ENCODE measurements at places on chromosomes 3 and 15.
A peak's percentile ranks its signal among the peaks of the same experiment; 100 is the strongest.

- no peak for DNase-seq
Measured at GRCh38 chr3:183272791-183273190, 19.7 kb downstream of the B3GNT5 start.

GRCh38 chr3:108472001-108472591, 38.3 kb downstream of the MYH15 start:
- DNase-seq = no peak

DNA sequence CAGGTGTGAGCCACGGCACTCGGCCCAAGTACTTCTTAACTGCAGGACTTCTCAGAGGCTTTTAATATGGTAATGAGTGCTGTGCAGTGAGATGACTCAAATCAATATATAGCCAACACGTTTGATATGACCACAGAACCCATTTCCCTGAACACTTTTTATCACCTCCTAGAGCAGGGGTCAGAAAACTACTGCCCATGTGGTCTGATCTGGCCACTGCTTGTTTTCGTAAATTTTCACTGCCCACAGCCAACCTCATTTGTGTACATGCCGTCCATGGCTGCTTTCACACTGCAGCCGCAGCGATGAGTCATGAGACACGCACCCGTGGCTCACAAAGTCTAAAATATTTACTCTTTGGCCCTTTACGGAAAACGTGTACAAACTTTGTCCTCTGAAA, 179.2 kb downstream of the RORA start:
- DNase-seq = no peak

GRCh38 chr15:78921940-78922339, 22.9 kb downstream of the CTSH start:
- DNase-seq = no peak

DNA sequence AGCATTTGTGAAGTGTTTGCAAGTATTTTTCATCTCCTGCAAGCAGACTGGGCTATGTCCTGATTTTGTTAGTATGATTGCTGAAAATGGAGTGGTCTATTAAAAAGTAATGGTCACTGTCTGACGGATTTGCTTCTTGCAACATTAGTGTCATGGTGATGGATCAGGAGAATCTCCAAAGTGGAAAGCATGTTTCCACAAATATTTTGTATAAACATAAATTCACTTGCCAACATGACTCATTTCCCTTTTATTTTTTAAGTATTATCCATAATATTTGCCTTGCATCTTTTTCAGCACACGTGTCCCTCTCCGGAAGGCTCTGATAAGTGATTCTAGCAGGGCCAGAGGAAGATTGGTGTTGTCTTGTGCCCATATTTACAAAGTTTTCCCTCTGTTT, 27.4 kb upstream of the CACNA2D3 start:
- DNase-seq = no peak

- DNase-seq = no peak
Measured at GRCh38 chr3:4786431-4786830, 192.8 kb upstream of the BHLHE40 start.

GRCh38 chr3:137171834-137172603, 214.2 kb downstream of the IL20RB start:
- DNase-seq = no peak

DNA sequence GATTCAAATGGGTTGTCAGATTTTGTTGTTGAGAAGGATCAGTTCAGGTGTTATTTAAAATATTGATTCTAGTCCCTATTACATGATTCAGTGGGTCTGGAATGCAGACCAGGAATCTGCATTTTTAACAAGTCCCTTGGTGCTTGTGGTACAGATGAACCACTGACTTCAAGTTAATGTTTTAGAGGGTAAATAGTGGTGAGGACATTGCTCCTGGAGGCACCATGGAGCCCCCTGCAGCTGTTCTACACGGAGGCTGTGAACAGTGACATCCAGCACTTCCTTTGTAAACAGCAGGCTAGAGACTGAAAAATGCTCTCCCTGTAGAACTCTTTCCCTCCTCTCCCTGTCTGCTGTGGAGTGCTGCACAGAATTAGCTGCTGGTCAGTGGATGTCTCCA, 4.8 kb upstream of the FSIP1 start:
- DNase-seq = no peak

DNA sequence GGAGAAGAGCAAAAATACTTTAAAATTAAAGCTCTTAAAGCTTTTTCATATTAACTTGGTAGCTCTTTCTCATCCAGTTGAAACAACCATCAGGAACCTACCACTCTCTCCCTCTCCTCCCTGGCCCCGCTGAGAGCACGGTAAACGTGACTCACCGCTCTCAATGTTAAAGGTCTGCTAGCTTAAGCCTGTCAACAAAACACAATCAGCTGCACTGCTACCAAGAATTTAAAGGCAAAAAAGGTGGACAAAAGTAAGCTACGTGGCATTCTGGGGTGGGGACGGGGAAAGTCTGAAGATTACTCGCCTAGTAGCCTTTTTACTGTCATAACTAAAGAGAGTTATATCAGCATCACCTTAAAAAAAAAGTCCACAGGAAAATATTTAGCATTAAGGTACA, 8.4 kb upstream of the GP5 start:
- DNase-seq = no peak

- DNase-seq = no peak
Measured at GRCh38 chr15:75104804-75105557, 81.6 kb downstream of the PPCDC start.

- no peak for DNase-seq
Measured at GRCh38 chr3:160638184-160638583, 38.8 kb upstream of the ARL14 start.

GRCh38 chr15:31335989-31336592, 9.5 kb downstream of the KLF13 start:
- DNase-seq = no peak

- DNase-seq = no peak
Measured at GRCh38 chr3:10508619-10509260, 3.4 kb upstream of the ATP2B2 start.

DNA sequence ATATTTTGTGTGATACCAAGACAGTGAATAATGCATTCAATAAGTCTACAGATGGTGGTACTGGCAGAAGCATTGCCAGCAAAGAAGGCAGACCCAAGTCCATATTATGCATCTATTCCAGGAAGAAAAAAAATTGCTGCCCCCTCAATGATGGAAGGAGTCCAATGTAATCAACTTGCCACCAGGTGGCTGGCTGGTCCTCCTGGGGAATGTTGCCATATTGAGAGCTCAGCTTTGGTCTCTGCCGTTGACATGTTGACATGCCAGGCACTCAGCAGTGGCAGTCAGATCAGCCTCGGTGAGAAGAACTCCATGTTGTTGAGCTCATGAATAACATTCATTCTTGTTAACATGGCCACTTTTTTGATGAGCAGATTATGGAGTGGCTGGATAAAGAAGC, 298.5 kb downstream of the IGSF11 start:
- DNase-seq = no peak

DNA sequence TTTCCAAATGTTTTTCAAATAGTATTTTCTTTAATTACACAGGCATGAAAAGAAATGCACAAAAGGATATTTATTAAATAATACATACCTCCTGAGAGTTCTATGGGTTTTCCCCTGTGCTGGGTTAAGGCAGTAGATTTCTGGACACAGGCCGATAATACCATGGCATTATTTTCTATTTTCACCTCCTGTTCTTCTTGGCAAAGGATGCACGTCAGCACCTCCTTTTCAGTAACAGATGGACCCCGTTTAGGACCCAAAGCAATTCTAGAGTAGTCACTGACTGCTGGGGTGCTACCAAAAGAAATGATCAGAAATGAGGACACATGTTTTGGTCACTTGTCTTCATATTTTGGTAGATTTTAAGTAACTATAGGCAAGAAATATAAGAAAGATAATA, 86.4 kb upstream of the TTBK2 start:
- DNase-seq = no peak

- no peak for DNase-seq
Measured at GRCh38 chr3:5840056-5840455, 652.5 kb downstream of the EDEM1 start.

- no peak for DNase-seq
Measured at GRCh38 chr3:183815951-183816475, 9.4 kb downstream of the MAP6D1 start.

- no peak for DNase-seq
Measured at GRCh38 chr3:62805106-62805505, 70.1 kb downstream of the CADPS start.

GRCh38 chr3:17052363-17052762, 167.6 kb downstream of the PLCL2 start:
- no peak for DNase-seq

GRCh38 chr3:189698811-189699210, 67.6 kb downstream of the TP63 start:
- DNase-seq = no peak

DNA sequence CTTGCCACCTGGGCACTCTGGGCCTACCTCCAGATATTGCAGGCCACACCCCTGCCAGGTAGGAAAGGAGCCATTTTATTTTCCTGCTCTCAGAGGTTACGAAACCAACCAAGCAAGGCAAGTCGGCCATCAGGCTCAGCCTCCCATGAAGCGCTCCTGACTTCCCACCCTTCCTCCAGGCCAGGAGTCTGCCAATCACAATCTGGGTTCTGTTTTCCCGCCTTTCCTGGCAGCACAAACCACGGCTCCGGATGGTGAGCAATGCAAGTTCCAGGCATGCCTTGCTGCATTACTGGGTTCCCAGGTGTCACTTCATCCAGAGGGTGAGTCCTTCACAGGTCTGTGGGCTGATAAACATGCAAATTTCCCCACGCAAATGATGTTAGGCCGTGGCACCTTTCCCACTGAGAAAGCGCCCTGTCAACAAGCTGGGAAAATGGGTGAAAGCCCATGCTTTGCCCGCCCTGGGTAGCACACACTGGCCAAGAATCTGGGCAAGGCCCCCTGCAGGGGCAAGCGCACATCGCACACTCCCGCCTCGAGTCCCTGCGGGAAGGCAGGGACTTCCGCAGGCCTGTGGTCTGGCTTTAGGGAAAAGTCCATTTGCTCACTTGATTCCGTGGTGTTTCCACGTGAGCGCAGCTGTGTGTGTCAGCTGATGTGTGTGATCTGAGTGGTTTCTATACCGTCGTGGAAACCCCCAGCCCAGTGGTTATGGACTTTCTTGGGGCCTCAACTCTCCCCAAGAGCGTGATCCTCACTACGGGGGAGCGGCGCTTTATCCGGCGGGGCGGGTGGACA, 61.6 kb upstream of the RYK start:
- no peak for DNase-seq

DNA sequence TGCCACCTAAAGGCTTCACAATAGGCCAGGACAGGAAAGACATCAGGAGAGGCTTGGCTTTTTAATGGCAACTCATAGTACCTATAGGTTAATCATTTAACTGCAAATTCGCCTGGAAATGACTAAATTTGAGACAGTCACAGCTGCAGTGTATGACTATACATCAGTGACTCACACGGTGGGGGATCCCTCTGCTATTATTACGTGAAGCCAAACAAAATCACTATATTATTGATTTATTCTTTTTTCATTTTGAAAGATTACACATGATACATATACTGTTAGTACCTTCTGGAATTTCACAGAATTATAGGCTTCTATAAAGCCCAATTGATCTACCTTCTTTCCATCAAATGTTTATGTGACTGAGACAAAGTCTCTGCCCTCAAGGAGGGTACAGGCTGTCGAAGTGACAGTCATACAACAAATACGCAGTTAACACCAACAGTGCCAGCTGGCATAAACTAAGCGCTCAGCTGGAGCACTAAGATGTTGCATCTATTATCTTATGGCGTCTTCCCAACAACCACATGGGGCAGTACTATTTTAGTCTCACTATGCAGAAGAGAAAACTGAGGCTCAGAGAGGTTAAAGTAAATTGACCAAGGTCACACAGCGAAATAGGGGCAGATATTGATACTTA, 82.0 kb upstream of the LMOD3 start:
- no peak for DNase-seq

- DNase-seq = no peak
Measured at GRCh38 chr3:96213393-96213792, 601.0 kb upstream of the EPHA6 start.

DNA sequence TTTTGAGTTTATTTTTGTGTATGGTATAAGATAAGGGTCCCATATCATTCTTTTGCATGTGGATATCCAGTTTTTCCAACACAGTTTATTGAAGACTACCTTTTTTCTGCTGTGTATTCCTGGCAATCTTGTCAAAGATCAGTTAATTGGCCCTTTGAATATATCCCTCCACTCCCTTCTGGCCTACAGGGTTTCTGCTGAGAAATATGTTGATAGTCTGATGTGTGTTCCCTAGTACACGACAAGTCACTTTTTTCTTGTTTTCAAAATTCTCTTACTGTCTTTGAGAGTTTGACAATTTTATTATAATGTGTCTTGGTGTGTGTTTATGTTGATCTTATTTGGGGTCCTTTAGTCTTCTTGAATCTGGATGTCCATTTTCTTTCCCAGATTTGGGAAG, 129.2 kb downstream of the ISL2 start:
- no peak for DNase-seq

- DNase-seq = peak; percentile 26
Measured at GRCh38 chr3:186515125-186515524, 29.1 kb downstream of the CRYGS start.

- no peak for DNase-seq
Measured at GRCh38 chr3:9769012-9769411, 735 bp downstream of the CAMK1 start.

DNA sequence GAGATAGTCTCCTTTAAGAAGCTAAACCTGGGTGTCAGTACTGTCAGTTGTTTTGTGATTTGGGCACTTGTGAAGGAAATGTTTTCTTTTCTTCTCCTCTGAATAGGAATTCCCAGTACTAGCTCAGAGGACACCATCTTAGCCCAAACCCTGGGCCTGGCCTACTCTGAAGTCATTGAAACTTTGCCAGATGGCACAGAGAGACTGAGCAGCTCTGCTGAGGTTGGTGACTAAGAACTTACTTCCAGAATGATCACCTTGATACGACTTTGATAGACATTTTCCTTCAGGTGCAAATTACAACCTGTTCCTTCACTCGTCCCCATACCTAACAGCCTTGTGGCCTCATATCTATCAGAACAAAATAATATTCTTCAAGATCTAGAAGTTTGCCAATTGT, 100.2 kb downstream of the LARS2 start:
- DNase-seq = no peak

- DNase-seq = no peak
Measured at GRCh38 chr15:99708563-99708962, 24.7 kb downstream of the LYSMD4 start.

GRCh38 chr3:187777331-187777941, 32.2 kb upstream of the BCL6 start:
- DNase-seq = peak; percentile 16

- DNase-seq = no peak
Measured at GRCh38 chr3:125057186-125057850, 1.5 kb upstream of the HEG1 start.

DNA sequence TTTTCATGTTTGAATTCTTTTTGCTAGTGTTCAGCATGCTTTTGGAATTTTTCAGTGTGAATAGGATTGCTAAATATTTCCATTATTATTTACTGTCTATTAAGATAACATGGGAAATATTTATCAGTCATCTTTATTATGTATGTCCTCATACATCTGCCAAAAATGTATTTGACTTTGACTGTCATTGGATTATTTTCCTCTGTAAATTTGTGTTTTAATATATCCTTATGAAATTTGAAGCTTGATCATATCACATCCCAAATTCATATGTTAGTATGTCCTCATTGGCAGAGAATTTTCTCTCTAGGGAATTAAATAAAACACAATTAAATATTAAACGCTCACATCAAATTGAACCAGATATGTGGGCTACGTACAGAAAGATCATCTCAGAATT, 32.3 kb upstream of the TRPC1 start:
- no peak for DNase-seq

GRCh38 chr3:164918905-164919304, 159.4 kb downstream of the SI start:
- no peak for DNase-seq

All from T-helper 9 cell (primary cell).